CD4-positive, alpha-beta T cell treated with Interleukin-1 beta for 1 hour (primary cell): ENCODE measurements at places on chromosomes 12 and 14.

- no peak for DNase-seq
Measured at GRCh38 chr12:25692115-25693035, 139.3 kb upstream of the LMNTD1 start.

DNA sequence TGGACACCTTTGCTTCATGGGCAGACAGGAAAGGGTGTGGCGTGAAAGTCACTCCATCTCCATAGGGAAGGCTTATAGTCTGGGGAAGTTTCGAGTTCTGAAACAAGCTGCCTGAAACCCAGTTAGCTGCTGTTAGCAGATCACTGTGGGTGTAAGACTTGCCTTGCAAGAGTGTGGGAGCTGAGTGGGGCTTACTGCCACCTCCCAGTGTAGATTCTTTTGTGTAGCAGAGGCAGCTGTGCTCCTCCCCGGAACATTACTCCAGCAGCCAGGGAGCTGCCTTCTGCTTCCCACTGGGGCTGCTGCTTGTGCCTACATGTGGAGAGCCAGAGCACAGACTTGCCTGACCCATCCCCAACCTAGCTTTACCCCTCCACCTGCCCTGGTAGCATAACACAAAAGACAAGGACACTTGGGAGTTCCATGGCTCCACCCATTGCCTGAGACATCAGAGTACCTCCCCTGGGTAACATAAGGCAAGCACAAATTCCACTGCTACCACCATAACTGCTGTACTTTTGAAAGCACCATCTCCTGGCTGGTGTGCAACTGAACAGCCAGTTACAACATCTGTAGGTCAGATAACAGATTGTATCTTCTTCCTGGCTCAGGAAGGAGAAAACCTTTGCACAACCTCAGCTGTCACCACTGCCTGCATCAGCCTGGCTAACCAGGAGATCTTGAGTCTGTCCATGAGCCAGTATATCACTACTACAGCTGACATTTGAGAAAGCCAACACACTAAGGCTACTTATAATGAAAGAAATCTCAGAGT is 69.5 kb downstream of the ADAMTS20 start:
- no peak for DNase-seq

- peak; percentile 2 for DNase-seq
Measured at GRCh38 chr12:62934239-62934798, 631 bp downstream of the PPM1H start.

DNA sequence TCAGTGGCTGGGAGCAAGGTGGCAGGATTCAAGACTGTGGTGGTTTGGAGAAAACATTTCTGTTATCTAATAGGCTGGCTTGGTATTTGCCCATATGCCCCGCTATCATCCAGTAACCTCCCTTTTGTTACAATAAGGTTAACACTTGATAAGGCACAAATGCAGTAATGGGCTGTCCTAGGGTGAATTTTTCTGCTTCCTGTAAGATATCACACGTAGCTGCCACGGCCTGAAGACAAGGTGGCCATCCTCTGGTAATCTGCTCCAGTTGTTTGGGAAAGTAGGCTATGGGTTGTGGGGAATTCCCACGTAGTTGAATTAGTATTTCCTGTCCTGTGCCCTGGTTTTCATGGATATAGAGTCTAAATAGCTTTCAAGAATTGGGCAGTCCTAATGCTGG is 23.1 kb downstream of the ANG start:
- no peak for DNase-seq

DNA sequence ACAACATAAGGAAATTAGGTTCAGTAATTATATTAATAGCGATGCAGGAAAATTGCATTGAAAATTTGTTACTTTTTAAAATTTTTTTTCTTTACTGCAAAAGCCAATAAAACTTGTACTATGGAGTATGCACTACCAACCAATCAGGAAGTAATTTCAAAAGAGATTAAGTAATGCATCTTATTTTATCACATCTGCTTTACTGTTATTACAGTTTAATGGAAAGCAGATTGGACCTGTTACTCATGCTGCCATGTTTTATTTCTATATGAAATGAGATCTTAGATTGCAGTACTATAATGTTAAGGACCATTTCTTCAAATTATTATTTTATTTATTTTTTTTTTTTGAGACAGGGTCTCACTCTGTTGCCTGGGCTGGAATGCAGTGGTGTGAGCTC is 1.7 kb upstream of the STRN3 start:
- DNase-seq: no peak

- DNase-seq: no peak
Measured at GRCh38 chr12:69468237-69469026, 1.8 kb upstream of the FRS2 start.

- no peak for DNase-seq
Measured at GRCh38 chr12:45613296-45613695, 116.2 kb upstream of the ARID2 start.

- no peak for DNase-seq
Measured at GRCh38 chr14:66662374-66662773, 154.4 kb downstream of the GPHN start.

- DNase-seq: no peak
Measured at GRCh38 chr12:80352474-80352873, 91.6 kb upstream of the PTPRQ start.

- DNase-seq: no peak
Measured at GRCh38 chr14:103485504-103485903, 37.1 kb downstream of the CKB start.

DNA sequence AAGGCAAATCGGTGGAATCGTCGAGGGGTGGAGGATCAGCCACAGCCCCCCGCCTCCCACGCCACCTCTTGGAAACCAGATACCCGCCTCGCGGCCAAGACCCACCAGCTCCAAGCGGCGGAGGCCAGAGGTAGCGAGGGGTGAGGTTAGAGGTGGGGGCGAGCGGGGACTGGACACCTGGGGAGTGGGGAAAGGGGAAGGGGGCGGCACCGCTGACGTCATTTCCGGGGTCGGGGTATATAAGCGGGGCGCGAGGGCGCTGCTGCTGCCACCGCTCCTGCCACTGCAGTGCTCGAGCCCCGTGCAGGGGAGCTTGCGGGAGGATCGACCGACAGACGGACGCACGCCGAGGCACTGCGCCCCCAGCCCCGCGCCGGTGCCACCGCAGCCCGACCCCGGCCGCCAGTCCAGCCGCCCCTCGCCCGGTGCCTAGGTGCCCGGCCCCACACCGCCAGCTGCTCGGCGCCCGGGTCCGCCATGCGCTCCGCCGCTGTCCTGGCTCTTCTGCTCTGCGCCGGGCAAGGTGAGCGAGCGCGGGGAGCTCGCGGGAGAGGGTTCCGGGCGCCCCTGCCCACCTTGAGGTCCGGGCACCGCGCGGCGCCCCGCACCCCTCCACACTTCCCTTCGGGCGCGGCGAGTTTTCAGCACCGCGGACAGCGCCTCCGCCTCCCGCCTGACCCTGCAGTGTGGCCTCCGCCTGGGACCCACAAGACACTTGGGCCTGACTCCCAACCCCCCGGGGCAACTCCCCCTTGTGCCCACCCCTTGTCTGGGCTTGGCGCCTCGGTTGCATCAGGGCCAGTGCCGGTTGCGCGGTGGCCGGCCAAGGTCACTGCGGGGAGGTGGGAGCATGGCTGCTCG is at the start of gene CHGA:
Gene CHGA, plus strand, starts transcription at position 268 of the 861 bp plus-strand sequence. Its CDS starts 210 bp downstream, at position 478.
- peak; percentile 18 for DNase-seq

- DNase-seq: peak; percentile 15
Measured at GRCh38 chr12:3655328-3655900, 97.5 kb downstream of the CRACR2A start.

GRCh38 chr12:127191129-127191528 is 1075.8 kb upstream of the TMEM132C start:
- no peak for DNase-seq

DNA sequence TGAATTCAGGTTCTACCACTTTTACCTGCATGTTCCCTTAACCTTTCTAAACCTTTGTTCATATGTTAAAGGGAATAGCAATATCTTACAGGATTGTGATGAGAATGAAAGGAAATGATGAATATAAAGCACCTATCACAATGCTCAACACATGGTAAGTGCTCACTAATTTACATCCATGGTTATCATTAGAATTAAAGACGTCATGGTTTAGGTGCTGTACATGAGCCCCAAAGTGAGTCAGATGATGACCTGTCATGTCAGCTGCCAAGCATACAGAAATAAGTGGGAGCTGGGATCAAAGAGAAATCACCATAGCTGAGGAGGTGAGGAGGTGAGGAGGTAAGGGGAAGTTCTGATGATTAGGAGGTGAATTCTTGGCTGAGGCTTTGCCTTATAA is 135.9 kb upstream of the ATP2B1 start:
- DNase-seq: no peak

DNA sequence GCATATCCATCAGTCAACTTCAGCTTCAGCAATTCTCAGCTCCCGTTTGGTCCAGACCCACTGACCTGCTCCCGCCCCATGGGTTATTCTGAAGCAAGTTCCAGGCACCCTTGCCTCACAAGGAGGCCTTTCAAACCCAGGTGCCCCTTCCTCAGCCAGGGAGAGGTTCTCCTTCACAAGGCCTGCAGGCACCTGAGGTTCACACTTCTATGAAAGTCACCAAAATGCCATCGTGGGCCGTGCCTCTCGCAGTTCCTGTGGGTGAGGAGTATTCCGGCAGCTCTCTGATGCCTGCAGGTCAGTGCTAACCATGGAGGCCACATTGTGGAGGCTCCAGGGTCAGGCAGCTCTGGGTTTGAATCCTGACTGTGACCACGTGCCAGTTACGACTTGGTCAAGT is 40.2 kb upstream of the BCL7A start:
- no peak for DNase-seq

GRCh38 chr12:16163901-16164300 is 113.6 kb downstream of the SLC15A5 start:
- no peak for DNase-seq

DNA sequence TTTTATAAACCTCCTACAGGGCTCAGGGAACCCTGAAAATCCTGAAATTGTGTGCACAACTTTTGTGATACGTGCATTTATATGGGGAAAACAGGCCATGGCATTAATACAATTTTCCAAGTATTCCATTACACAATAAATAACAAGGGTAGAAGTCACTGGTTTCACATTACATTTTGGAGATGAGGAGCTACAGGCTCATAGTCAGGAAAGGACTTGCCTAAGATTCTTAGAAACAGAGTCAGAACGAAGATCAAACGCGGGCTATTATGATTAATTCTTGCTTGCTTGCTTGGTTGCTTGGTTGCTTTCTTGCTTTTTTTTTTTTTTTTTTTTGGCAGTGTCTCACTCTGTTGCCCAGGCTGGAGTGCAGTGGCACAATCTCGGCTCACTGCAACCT is 16.7 kb downstream of the NOS1 start:
- no peak for DNase-seq

- DNase-seq: no peak
Measured at GRCh38 chr12:2667716-2668440, 126.9 kb upstream of the FKBP4 start.

DNA sequence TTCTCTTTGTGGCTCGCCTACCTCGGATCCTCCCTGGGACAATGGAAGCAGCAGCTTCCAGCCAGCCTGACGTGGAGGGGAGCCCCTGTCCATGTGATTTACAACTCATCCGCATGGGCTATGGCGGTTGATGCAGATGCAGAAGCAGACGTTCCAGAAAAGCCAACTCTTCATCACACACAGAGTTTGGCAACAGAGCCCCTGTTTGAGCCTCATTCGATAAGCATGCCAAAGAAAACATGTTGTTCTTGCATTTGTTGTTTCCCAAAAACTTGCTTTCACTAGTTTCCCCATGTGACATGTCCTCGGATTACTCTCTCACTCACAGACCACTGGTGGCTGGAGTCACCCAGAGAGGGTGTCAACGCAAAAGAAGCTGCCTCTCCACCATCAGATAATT is 16.4 kb upstream of the TC2N start:
- no peak for DNase-seq

- DNase-seq: no peak
Measured at GRCh38 chr14:52265253-52265652, 2.2 kb upstream of the PTGDR start.

GRCh38 chr12:115619889-115620288 is 657.6 kb downstream of the MED13L start:
- no peak for DNase-seq

GRCh38 chr12:39619316-39619659 is 315 bp downstream of the ABCD2 start:
- DNase-seq: peak; percentile 29

GRCh38 chr14:95305940-95306339 is 13.8 kb downstream of the CLMN start:
- DNase-seq: no peak

DNA sequence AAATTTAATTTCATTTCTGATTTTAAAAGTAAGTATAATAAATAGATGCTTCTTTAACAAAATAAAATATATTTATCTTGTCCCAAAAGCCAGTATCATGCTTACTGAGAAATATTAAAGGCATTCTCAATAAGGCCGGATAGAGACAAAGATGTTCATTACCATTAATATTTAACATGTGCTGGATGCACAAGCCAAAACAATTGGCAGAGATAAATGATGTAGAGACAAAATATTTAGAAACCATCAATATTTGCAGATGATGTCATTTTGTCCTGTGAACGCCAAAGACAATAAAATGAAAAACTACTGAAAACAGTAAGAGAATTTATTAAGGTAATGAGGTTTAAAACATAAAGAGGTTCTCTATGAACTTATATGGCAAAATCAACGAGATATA is 313.5 kb downstream of the ITPR2 start:
- DNase-seq: no peak

GRCh38 chr14:50559990-50560930 is at the start of gene ATL1:
TSS of gene ATL1 (plus strand) at chr14:50560145. CDS start at chr14:50560266, 121 bp downstream.
- peak; percentile 26 for DNase-seq

DNA sequence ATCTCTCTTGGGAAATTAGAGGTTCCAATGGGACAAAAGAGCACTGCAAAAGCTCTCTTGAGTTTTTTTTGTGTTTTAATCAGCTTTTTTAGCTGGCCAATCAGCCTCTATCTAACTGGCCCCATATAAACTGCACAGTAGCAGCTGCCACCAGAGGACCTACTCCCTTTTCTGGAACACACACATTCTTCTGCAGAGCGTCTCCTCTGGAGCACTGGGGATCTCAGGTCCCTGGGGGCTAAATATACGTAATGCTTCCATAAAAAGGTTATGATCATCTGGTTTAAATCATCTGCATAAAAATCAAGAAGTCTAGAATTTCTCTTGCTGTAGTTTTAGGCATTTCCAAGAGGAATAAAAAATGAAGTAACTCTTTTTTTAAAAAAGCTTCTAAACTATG is 32.3 kb downstream of the TSPAN8 start:
- no peak for DNase-seq

- peak; percentile 72 for DNase-seq
Measured at GRCh38 chr12:122190842-122191668, 8.1 kb downstream of the LRRC43 start.

- DNase-seq: no peak
Measured at GRCh38 chr12:129185855-129186254, 332.6 kb downstream of the GLT1D1 start.
